ENCODE measurements at places on chromosomes 2 and 18.

DNA sequence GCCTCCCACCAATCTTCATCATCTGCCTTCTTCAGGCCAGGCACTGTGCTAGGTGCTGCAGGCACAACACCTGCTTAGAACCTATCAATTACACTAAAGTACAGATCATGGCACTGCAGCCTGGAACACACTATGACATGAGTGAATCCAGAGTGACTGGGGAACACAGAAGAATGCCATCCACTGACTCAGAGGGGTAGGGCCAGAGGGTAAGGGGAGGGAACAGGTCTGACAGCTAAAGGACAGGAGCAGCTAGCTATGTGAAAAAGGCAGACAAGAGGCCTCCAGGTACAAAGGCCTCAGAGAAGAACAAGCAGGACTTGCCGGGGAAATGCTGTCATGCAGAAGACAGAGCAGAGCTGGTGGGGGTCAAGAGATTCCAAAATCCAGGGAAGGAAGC lies 53.3 kb upstream of the ACAA2 start:
- DNase-seq, result no peak

GRCh38 chr18:2448565-2449151 lies 122.6 kb downstream of the METTL4 start:
- peak; percentile 15 for DNase-seq

DNA sequence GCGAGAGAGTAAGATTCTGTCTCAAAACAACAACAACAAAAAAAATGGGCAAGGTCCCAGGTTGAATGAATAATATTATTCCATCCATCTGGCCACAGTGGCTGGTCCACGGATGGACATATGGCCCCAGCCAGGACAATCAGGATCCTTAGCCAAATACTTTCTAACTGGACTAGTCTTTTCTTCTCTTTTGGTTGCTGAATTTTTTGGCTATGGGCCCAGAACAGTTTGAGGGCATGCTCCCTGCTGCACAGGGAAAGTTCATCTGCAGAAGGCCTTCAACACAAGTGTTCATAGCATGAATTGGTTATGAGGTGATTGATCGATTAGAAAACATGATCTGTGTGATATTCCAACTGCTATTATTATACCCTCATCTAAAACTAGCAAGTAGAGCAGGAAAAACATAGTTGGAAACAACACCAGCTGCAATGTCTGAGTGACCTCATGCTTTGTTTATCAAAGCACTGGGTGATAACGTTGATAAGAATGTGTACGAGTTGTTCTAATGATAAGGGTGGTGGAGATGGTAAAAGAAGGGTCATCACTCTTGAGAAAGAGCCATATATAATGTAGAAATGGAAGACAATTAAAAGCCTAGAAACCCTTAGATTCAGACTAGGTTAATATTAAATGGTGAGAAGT lies 47.8 kb upstream of the RNF103 start:
- DNase-seq, result peak; percentile 77

DNA sequence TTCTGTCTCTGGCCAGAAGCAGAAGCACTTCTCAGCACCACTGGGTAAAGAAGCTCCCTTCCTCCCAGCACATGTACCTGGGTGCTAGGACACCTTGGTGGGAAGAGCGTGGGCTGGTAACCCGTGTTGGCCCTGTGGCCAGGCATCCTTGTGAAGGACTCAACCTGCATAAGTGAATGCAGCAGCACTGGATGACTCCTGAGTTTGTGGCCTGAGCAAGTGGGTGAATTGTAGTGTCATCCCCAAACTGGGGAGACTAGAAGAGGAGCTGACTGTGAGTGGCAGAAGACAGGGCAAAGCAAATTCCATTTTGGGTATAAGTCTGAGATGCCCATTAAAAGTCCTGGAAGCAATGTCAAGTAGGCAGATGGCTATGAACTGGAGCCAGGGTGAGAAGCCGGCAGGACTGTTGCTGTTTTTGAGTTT lies 63.4 kb downstream of the STAT1 start:
- no peak for DNase-seq

- DNase-seq, result no peak
Measured at GRCh38 chr2:216927163-216927562, 67.3 kb upstream of the TNP1 start.

GRCh38 chr18:21452796-21453510 lies 147.6 kb downstream of the ESCO1 start:
- no peak for DNase-seq

DNA sequence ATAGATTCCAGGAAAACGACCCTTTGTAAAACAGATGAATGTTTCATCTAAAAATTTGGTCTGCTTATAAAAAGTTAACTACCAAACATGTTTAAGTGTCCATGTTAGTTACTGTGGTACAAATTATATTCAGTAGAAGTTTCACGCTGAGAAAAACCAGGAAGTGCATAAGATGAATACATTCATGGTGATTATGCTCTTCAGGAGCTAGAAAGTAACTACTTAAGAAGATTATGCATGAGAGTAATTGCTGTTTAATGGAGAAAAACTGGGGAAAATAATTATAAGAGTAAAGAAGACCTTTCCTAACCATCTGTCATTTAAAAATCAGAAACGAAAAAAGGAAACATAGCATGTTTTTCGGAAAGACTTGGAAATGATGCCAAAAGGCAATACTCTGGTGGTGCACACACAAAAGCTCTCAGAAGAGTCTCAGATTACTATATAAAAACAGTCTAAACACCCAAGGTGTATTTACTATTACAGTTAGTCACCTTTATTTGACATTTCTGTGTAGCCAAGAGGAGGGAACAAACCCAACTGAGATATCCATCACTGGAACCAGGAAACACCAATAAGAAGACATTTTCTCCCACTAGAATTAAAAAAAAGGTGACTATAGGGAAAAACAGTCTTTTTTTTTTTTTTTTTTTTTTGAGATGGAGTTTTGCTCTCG lies 38.8 kb upstream of the METTL21A start:
- no peak for DNase-seq

DNA sequence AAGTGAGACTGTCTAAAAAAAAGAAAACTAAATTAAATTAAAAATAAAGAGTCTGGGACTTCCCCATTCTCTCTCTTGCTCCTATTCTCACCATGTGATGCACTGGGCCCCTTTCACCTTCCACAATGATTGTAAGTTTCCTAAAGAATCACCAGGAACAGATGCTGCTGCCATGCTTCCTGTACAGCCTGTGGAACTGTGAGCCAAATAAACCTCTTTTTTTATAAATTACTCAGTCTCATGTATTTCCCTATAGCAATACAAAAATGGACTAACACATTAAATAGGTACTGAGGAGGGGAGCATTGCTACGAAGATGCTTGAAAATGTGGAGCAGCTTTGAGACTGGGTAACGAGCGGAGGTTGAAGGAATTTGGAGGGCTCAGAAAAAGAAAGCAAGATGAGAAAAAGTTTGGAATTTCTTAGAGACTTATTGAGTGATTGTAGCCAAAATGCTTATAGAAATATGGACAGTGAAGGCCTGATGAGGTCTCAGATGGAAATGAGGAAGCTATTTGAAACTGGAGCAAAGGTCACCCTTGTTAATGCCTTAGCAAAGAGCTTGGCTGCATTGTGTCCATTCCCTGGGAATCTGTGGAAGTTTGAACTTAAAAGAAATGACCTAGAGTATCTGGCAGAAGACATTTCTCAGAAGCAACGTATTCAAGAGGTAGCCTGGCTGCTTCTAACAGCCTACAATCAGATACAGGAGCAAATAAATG lies 128.7 kb downstream of the EIPR1 start:
- DNase-seq, result no peak

All from trophoblast cell (in vitro differentiated cells and primary cell).